ENCODE measurements at places on chromosomes 4 and X.
A peak's percentile ranks its signal among the peaks of the same experiment; 100 is the strongest.

DNA sequence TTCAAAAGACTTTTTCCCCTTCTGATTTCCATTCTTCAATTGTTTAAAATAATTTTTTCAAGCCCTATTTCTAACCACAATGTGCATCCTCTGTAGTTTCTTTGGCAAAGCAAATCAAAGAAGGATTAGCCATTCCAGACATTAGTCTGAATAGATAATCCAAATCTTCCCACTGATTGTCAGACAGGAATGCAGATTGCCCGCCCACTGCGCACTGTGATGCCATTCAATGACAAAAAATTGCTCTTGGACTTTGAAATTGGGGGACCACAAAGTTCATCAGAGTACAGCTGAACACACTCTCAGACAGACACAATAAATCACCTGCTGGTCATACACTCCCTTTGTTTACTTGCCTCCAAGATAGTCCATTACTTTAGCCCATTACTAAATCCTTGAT, 216.5 kb upstream of the DKK2 start:
- peak; percentile 74 for DNase-seq

DNA sequence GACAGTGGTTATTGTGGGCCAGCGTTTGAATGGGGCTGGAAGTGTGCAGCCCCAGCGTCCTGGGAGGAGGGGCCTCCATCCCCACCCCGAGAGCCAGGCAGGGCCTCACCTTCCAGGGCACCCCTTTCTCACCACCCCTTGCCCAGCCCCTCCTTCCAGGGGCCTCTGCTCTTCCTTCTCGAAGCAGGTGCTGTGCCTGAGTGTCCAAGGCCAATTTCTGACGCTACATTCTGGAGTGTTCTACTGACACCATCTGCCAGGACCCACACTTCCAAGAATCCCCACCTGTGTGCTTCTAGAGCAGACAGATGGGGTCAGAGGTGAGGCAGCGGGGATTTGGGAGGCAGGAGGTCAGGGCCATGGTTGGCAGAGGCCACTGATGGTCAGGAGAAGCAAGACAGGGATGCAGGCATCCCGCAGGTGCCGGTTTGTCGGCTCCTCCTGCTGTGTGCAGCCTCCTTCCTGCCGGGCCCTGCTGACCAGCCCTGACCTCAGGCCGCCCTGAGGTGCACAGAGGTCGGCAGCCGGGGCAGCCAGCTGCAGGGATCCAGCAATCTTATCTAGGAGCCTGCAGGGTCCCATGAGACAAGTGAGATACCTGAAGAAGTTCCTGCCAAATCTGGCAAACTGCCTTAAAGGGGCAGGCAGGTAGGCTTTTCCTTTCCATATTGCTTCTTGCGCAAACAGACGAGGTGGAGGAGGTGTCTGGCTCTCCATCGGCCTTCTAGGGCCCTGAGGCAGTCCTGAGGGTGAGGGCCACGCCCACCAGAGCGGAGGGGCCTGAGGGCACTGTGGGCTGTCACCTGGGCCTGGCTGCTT, 18.8 kb downstream of the MSANTD1 start:
- no peak for DNase-seq

- DNase-seq = no peak
Measured at GRCh38 chr4:153333874-153334273, 10.6 kb upstream of the MND1 start.

GRCh38 chr4:148216321-148216720, 225.9 kb downstream of the NR3C2 start:
- DNase-seq = no peak

- DNase-seq = peak; percentile 34
Measured at GRCh38 chr4:153266988-153267387, 62.7 kb downstream of the TRIM2 start.

GRCh38 chrX:72620550-72621145, 48.0 kb upstream of the HDAC8 start:
- peak; percentile 84 for DNase-seq

GRCh38 chr4:7059662-7060061, 8.2 kb downstream of the GRPEL1 start:
- no peak for DNase-seq

- DNase-seq = peak; percentile 50
Measured at GRCh38 chrX:34956916-34957315, 14.3 kb downstream of the FAM47B start.

DNA sequence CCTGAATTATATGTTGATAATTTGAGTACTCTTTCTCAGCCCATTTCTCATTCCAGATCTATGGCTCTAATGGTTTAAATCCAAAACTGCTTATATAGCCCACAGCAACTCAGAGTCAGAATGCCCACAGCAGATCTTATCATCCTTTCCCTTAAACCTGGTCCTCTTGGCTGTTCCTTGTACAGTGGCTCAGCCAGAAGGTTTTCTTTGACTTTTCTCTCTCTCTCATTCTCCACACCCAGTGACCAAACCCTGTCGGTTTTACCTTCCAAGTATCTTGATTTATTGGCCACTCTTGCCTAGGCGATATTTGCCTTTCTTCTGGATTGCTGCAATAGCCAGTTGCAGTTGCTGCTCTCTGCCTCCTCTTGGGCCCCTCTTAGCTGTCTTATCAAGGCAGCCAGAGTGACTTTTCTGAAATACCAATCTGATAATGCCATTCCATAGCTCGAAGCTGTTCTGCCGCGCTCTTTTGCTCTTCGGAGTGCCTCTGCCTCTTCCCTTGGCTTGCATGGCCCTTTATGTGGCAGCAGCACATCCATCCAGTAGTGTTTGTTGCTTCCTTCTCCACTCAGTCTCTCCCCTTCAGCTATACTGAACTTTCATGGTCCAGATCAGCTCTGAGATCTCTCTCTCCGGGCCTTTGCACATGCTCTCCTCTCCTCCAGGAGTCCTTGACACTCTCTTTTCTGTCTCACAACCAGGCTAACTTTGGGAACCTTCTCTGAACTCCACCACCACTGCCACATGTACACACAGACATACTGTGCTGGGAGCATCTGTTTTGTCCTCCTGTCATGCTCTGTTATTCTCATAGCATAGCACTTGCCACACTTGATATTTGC, 11.8 kb downstream of the GAB1 start:
- no peak for DNase-seq

- no peak for DNase-seq
Measured at GRCh38 chr4:120010646-120011045, 56.0 kb downstream of the MAD2L1 start.

DNA sequence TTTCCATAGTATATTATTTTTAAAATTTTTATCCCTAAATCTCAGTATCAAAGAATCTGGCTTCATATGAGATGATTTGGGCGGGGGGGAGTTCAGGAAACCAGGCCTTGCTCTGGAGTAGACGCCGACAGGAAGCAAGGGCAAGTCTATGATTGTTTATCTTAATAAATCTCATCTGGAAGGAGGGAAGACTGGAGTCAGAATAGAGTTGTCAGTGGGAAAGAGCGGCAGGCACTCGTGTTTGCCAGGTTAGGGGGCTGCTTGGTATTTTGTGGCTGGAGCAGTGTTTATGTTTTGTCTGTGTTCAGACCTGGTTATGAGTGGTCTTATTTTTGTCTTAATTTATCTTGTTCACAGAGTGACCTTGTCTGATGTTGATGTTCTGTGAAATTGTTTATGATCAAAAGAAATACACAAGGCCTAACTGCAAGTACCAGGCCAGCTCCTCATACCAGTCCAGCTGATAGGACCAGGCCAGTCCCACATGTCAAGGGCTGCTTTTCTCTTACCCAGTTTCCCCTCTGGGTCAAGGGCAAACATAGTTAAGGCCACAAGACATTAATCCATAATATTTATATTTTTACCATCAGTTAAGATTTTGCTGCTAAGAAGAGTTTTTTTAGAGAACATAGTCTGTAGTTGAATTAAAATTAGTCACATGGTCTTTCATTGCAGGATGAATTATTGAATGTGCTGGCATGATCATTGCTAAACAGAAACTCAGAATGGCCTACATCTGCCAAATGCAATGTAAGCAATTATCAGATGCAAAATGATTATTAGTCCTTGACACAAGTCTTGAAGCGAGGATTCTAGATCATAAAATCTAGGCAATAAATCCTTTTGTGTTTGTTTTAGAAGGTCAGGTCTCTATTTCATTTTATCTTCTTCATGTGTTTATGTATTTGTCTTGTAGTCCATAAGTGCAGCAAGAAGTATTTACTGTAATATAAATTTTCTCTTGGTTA, 176.5 kb downstream of the GASK1B start:
- DNase-seq = no peak

DNA sequence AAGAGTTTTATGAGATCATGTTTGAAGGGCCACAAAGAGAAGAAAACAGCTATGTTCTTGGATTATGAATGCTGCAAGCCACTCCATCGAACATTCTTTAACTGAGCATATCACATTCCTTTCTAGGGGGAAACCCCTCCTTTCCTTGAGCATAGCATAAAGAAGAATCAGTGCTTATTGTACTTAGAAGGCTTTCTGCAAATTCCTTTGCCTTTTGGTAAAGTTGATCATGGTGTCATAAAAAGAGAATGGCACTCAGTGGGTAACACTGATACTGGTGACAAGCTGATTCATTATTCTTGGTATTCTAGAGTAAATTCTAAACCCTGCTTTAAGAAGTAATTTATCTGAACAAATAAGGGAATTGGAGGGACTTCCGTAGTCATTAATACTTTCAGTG, 88.5 kb upstream of the GPR34 start:
- peak; percentile 83 for DNase-seq

GRCh38 chrX:13254870-13255269, 65.0 kb downstream of the ATXN3L start:
- DNase-seq = no peak

DNA sequence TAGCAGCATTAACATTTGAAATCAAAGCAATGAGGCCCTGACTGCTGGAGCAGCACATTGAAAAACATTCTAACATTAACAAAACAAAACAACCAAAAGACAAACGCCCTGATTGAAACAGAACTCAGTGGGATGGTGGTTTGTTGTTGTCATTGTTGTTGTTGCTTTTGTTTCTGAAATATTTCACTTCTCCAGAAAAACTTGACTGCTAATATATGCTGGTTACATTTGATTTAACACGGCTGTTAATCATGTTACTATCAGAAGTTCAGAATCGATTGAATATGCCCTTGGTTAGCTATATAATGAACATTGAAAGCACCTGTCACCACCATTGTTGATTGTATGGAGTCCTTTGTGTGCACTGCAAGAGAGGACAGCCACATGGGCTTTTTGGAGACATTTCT, 790.4 kb upstream of the GALNTL6 start:
- no peak for DNase-seq

DNA sequence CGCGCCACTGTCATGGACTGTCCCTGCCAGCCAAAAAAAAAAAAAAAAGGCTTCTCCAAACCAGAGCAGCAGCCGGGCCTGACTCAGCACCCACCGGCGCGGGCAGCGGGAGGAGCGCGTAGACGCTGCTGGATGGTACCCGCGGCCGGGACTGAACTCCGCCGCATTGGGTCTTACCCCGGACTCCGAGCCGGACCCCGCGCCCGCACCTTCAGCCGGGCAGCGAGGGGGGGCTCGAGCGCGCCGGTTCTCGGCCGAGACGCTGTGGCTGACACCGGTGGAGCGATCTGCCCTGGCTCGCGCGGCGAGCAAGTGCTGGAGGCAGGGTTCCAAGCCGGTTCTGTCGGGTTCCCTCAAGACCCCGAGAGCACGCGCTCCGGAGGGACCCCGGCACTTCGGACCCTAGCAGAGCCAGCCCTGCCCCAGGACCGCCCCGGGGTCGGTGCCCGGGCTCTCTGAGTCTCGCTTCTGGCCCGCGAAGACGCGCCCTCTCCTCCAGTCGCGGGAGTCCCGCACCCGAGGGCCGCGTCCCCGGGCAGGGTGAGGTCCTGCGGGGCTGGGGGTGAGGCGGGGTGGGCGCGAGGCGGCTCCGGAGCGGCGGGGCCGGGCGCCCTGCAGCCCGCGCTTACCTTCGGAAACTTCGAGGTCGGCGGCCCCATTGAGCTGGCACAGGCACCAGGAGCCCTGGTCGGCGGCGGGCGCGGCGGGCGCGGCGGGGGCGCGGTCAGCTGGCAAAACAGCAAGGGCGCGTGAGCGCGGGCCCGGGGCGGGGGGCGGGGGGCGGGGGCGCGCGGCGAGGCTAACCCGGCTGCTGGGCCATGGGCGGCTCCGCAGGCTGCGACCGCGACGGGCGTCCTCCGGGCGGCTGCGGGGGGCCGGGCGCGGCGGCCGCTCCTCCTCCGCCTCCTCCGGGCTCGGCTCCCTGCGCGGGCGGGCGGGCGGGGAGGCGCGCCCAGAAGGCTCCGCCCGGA, 11.8 kb upstream of the MAN2B2 start:
- no peak for DNase-seq

DNA sequence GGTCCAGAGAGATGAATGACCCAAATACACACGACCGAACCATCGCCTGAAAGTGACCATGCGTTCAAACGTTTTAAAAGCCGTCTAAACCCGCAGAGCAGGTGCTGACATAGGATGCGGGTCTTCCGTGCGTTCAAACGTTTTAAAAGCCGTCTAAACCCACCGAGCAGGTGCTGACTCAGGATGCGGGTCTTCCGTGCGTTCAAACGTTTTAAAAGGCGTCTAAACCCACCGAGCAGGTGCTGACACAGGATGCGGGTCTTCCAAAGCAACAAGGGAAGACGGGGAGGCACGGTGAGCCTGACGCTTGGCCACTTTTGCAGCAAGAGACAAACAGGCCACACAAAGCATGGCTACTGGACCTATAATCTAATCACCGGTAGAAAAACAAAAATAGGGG, 47.2 kb downstream of the GAK start:
- DNase-seq = no peak

DNA sequence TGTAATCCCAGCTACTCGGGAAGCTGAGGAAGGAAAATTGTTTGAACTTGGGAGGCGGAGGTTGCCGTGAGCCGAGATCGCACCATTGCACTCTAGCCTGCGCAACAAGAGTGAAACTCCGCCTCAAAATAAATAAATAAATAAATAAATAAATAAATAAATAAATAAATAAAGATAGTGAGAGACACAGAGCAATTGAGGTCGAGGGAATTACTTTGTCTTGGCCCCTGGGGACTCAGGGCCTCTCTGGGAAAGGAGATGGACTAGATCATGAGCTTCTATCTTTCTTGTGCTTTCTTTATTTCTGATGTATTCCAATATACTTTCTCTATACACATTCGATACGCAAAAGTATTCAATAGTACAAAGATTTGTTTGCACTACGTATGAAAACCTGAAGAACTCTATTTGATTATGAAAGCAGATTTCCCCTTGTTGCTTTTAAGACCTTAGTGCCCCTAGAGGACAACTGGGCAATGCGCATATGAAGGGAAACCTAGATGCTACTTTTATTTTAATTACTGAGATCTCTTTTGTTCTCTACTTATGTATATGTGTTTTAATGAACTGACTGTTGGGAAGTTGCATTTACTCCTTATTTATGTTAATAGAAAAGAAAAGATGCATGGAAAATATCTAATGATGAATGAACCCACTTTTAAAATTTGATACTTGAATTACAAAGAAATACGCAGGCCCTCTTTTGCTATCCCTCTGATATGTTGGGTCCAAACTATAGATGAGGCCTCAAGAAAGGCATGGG, 12.8 kb upstream of the ELOVL6 start:
- peak; percentile 33 for DNase-seq

- DNase-seq = no peak
Measured at GRCh38 chr4:66602622-66603021, 932.3 kb upstream of the EPHA5 start.

DNA sequence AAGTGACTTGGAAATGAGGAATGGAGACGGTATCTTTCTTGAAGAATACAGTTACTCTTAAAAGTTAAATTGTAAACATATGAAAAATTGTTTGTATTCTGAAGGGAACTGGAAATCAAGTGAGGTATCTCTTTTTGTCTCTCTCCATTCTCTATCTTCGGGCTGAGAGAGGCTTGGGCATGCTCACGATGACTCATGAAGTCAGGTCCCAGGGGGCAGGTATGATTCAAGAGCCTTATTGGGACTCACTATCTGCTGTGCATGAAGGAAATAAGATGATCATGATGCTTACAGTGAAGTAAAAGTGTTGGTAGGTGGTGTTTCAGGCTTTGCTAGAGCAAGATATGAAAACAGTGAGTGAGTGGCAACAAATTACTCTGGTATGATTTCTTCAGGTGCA, 200.4 kb upstream of the PITX2 start:
- no peak for DNase-seq

Measured in astrocyte (in vitro differentiated cells and primary cell).